ENCODE measurements at places on chromosomes 1 and 21.

GRCh38 chr1:33930346-33931110 lies 66.6 kb downstream of the HMGB4 start:
- DNase-seq = no peak

DNA sequence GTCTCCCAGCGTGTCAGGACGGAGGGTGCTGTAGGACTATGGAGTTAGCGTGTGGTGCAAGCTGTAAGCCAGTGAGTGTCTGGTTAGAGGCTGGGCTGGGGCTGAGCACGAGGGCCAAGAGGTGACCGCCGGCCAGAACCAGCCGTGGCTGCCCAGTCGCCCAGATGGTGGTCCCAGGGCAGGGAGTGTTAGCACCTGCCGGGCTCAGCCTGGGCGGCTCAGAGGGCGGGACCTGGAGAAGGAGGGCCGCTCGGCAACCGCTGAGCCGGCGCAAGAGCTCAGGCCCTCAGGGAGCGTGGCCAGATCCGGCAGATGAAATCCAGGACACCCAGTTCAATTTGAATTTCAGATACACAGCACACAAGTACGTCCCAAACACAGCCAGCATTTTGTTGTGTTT lies 87.9 kb downstream of the PRDM16 start:
- no peak for DNase-seq

DNA sequence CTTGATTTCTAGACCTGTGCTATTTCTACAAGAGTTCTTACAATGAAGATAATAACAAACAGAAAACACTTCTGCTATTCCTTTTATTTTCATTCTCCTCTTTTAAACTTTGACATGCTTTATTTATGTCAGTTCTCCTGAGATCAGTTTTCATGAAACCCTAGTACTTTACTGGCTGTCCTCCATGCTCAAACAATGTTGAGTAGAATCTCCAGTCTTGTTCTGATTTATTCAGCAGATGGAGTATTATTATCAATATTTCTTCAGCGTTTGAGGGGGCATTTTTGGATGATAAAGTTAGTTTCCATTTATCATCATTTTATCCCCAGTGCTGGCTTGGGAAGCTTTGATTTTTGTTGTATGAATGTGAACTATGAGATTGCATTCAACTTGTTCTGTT lies 85.9 kb upstream of the WARS2 start:
- DNase-seq = no peak

GRCh38 chr1:199242147-199242546 lies 603.3 kb downstream of the PTPRC start:
- DNase-seq = no peak

DNA sequence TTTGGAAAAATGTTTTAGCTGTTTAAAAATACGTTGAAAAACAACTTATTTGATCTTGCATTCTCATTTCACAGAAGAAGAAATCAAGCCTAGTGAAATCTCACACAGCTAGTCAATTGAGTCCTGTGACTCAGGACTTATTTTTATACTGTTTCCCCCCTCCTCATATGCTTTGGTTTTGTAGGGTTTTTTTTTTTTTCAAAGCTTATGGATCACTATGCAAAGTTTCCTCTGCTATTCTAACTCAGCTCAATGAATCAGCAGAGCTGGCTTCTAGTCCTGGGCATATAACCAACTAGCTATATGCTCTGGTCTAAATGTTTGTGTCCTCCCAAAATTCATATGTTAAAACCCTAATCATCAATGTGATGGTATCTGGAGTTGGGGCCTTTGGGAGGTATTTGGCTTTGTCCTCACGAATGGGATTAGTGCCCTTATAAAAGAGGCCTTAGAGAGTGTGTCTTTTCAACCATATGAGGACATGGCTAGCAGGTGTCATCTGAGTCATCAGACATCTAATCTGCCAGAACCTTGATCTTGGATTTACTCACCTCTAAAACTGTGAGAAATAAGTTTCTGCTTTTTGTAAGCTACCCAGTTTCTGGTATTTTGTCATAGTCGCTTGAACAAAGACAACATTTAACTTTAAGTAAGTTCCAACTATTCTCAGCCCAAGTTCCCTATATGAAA lies 317.2 kb upstream of the C1orf87 start:
- DNase-seq = no peak

- DNase-seq = no peak
Measured at GRCh38 chr1:88802950-88803349, 88.4 kb downstream of the GTF2B start.

DNA sequence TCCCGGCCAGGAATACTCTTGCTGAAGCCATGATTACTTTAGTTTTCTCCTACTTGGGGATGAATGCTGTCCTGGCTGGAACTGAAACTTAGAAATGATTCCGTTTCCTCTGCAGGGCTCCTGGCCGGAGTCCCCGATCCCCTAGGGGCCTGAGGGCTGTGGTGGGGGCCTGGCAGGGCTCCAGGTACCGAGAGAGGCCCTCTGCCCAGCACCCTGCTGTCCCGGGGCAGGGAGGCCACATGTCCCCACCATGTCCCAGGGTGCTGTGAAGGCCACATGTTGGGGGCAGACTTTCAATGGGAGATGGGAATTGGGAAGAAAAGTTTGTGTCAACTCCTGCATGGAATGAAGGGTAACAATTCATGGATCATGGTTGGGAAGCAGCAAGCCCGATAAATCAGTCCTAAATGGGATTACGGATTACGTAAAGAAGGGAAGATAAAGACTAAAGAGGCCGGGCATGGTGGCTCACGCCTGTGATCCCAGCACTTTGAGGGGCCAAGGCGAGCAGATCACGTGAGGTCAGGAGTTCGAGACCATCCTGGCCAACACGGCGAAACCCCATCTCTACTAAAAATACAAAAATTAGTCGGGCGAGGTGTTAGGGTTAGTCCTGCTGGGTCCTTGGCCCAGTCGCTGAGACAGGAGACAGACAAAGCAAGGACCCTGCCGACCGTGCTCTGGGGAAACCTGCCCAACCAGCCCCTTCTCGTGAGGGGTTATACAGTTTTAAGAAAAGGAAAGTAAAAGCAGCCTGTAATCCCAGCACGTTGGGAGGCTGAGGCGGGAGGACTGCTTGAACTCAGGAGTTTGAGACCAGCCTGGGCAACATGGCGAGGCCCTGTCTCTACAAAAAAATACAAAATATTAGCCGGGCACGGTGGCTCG lies 37.6 kb downstream of the MORN1 start:
- DNase-seq = no peak

DNA sequence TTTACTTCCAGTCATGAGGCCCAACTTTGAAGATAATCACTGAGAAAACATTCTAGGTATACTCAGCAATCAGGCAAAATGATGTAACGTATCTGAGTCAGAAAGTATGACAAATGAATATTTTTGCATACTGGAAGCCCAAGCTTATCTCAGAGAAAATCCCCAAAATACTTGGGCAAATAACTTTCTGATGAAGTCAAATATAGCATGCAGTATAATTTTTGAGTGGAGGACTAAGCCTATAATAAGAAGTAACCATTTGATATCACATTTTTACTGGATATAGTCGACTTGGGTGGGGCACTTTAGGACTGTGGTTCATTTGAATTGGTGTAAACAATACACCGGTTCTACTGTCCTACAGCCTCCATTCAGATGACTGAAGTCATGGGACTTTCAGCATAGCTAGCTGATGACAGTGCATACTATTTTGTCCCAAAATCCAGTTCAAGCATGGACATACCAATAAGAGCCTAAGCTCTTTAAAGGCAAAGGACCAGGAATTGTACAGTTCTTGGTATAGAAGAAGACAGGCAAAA lies 2.3 kb upstream of the GADD45A start:
- no peak for DNase-seq

DNA sequence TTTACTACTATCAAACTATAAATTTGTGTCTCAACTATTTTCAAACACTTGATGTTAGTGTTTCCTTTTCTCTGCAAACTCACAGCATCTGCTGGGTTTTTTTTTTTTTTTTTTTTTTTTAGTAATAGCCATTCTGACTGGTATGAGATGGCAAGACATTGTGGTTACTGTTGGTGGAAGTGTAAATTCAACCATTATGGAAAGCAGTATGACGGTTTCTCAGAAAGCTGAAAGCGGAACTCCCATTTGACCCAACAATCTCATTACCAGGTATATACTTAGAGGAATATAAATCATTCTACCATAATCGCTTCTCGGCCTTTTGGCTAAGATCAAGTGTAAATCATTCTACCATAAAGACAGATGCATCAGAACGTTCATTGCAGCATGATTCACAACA lies 608.3 kb upstream of the ZP4 start:
- DNase-seq = no peak

GRCh38 chr1:15259622-15260007 lies 12.6 kb downstream of the FHAD1 start:
- DNase-seq = no peak

DNA sequence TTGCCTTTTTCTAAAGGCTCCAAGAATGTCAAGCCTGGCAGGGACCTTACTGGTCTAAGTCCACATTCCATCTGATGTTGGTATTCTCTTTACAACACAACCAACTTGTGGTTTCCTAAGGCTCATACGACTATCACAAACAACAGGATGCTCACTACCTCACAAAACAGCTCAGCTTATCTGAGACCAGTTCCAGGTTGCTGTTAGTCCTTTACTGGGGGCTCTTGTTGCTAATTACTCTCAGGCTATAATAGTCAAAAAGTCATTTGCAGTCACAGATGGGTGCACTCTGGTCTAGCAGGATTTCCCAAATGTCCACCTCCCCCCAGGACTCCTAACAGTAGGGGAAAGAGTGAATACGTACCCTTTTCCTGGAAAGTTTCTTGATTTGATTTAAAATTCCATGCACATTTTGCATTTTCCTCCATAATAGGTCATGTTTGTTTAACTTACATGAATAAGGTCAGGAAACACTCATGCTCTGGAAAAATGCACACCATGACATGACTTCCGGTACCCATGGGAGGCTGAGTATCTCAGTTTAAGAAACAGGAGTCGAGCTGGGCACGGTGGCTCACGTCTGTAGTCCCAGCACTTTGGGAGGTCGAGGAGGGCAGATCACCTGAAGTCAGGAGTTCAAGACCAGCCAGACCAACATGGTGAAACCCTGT lies 16.0 kb downstream of the LCK start:
- DNase-seq = no peak

- DNase-seq = no peak
Measured at GRCh38 chr1:201715801-201716741, 112.9 kb upstream of the IPO9 start.

DNA sequence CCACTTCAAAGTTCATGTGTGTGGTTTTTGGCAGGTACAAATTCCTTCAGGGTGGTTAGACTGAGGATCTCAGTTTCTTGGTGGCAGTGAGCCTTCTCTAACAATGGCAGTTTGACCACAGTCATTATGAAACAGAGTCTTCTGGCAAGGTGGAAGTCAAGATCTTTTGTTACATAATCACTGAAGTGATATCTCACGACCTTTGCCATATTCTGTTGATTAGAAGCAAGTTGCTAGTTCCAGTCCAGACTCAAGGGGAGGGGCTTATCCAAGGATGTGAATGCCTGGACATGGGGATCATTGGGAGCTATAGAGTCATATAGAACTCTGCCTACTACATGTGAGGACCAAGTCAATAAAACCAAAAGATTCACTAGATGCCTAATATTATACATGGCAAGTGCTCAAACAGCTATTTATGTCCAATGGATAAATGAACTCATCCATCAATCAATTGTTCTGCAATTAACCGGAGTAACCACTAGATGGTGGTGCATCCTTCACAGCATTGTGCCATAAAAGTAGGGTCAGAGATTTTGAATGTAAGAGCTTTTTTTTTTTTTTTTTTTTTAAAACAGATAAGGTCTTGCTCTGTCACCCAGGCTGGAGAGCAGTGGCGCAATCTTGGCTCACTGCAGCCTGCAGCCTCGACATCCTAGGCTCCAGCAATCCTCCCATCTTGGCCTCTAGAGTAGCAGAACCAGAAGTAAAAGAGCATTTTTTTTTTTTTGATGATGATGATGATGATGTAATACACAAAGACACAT lies 131.9 kb downstream of the CRB1 start:
- peak; percentile 18 for DNase-seq

DNA sequence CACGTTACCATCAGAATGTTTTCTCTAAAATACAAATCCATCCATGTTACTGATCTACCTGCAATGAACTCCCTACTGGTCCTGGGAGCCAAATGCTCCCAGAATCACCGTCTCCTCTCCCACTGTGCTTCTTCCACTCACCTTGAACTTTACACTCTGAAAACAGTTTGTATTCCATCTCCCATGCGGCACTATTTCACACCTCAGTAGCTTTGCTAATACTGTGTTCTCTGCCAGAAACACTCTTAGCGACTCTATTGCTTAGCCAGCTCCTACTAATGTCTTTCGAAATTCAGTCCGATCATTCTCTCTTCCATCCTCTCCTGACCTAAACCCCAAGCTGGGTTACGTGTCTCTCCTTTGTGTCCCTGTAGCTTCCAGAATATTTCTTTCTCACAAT lies 284.4 kb upstream of the DUSP10 start:
- no peak for DNase-seq

GRCh38 chr1:84800090-84801073 lies 92.6 kb downstream of the LPAR3 start:
- DNase-seq = no peak

DNA sequence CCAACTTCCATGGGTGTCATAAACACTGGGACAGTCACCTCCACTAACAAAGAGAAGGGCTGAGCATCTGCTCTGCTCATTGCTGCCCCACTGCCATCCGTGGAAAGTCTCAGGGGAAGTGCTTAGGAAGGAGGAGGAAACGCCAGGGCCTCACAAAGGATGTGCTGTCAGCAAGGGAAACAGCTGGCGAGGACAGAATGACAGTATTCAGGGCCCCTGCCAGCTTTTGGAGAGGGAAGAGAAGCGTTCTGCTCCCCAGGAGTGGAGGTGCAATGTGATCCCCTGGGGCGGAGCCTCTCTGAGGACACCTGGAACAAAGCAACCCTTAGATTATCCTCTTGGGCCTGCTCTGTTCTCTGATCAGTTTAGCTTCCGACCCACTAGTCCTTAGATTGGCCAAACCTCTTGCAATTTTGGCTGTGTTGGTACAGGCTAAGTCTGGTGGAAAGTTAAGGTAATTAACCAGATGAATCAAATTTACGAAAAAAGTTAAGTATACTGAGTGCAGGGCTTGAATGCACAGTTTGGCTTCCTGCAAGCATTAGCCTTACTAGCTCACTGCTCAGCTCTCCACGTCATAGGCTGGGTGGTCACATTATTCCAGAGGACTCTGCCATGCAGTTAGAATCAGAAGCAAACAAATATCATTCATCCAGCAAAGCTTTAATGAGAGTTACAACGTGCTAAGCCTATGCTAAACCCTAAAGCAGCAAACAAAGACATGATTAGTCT lies 170.2 kb upstream of the NFIA start:
- DNase-seq = no peak

DNA sequence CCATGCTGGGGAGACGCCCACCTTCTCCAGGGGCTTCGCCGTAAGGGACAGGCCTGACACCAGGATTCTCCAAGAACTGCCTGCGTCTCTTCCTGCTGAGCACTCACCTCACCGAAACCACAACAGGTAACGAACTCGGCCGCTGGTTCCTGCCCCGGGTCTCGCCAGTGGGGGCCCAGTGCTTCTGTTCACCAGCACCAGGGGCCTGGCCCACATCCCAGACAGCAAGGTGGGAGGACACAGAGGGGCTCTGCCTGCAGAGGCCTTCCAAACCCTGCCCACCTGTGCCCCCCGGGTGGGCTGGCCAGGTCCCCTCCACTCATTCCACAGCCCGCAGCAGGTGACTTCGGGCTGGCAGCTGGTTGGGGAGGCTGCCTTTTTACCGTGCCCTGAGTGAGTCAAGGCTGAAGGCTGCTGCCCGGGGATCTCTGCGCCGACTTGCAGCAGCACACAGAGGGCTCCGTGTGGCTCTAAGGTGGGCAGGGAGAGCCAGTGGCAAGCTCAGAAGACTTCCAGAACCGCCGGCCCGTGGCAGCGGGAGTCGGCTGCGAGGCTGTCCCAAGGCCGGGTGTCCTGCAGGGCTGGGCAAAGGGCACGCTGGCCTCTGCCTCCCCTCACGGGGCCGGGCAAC lies 14.7 kb upstream of the COL18A1 start:
- DNase-seq = no peak
